ENCODE measurements at places on chromosomes 6 and 20. TPM values are rescaled to one million over a fixed set of nuclear protein-coding genes. Genes with fewer than 3 reads are reported as not detected.

The TOX2 gene
- total RNA-seq, result 3.4 TPM

The SNX21 gene
- 50.7 TPM for total RNA-seq

The BNIP5 gene
- not detected for total RNA-seq

GRCh38 chr6:12546410-12547002, 170.1 kb upstream of the PHACTR1 start:
- DNase-seq, result no peak
- no peak overlapping the region for H3K4me3 ChIP-seq
- H3K27me3 ChIP-seq, result no peaks in the 10 kb centered on the region
- H3K4me1 ChIP-seq, result no peaks in the 10 kb centered on the region
- H3K27ac ChIP-seq, result no peak overlapping the region
- no peaks in the 10 kb centered on the region for H3K36me3 ChIP-seq

GRCh38 chr6:82690283-82690682, 326.7 kb downstream of the TPBG start:
- H3K27ac ChIP-seq, result no peak overlapping the region
- no peak for DNase-seq
- no peaks in the 10 kb centered on the region for H3K27me3 ChIP-seq
- H3K4me1 ChIP-seq, result no peaks in the 10 kb centered on the region

DNA sequence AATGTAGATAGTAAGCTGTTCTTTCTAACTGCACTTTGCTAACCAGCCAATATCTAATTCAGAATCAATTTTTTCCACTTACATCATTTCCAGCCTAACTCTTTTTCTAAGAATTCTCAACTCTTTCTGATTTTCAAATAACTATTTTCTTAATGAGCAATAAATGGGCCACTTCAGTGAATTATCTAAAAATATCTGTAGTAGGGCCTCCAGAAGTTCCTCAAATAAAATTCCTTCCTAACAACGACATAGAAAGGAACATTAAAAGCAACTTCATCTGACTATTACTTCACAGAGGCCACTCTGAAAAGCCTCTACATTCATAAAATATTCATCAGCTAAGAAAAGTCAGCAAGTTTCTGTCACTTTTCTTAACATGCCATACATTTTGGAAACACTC, 4.8 kb downstream of the COL12A1 start:
- no peaks in the 10 kb centered on the region for H3K27me3 ChIP-seq
- peaks cover 28% of the 10 kb centered on the region for H3K4me1 ChIP-seq
- DNase-seq, result no peak
- no peak overlapping the region for H3K4me3 ChIP-seq
- H3K36me3 ChIP-seq, result no peaks in the 10 kb centered on the region

GRCh38 chr20:23205611-23206041, 119.5 kb upstream of the CD93 start:
- no peaks in the 10 kb centered on the region for H3K27me3 ChIP-seq
- peak overlapping the region; percentile 86 for H3K27ac ChIP-seq
- H3K36me3 ChIP-seq, result no peaks in the 10 kb centered on the region
- H3K4me3 ChIP-seq, result no peak overlapping the region
- H3K4me1 ChIP-seq, result peaks cover 26% of the 10 kb centered on the region

GRCh38 chr6:134683783-134684422, 266.0 kb downstream of the ALDH8A1 start:
- no peak overlapping the region for H3K4me3 ChIP-seq
- H3K36me3 ChIP-seq, result no peaks in the 10 kb centered on the region
- no peak for DNase-seq
- H3K4me1 ChIP-seq, result no peaks in the 10 kb centered on the region

DNA sequence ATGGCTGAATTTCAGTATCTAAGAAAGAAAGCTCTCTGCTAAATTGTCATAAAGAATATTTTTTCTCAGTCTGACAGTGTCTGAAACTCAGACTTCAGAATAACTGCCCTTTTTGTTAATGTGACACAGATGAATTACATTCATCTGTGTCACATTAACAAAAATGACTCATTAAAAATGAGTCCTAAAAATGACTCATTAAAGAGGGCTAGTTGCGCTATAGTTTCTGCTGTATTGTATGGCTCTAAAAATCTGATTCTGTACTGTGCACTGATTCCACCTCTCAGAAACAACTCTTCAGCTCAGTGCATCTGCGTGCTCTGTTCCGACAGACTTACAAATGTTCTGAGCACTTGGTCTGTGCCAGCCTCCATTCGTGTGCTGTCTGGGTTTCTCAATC, 15.0 kb downstream of the RNF114 start:
- no peak for DNase-seq
- no peaks in the 10 kb centered on the region for H3K4me1 ChIP-seq
- H3K27ac ChIP-seq, result no peak overlapping the region
- no peak overlapping the region for H3K4me3 ChIP-seq
- peaks cover 67% of the 10 kb centered on the region for H3K36me3 ChIP-seq

DNA sequence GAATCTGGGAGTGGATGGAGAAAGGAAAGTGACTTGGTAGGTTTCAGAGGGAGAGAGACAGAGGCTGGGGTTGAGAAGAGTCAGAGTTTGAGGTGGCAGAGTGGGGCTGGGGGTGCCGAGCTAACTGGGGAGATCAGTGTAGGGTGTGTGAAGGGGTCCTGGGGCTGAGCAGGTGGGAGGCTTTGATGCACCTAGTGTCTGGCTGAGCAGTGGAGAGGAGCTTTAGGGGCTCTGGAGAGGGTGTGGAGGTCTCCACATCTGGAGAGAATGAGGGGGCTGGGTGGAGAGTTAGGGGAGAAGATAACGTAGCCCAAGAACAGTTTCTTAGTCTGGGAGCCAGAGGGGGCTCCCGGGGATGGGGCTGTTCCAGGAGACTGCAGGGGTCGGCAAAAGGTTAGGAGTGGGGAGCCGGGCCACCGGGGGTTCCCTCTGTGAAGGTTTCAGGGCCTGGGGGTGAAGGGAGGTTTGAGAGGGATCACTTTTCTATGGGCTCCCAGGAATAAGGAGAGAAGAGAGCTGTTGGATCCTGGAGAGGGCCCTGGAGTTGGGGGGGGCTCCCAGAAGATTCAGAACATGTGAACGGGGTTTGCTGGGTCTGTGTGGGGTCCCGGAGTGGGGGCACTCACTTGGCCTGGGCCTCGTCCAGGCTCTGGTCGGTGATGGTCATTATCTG, 797 bp downstream of the PBX2 start:
- peaks cover 62% of the 10 kb centered on the region for H3K4me1 ChIP-seq
- peaks cover 6% of the 10 kb centered on the region for H3K36me3 ChIP-seq
- no peak for DNase-seq
- peak overlapping the region; percentile 27 for H3K4me3 ChIP-seq
- H3K27me3 ChIP-seq, result no peaks in the 10 kb centered on the region
- peak overlapping the region; percentile 99 for H3K27ac ChIP-seq

DNA sequence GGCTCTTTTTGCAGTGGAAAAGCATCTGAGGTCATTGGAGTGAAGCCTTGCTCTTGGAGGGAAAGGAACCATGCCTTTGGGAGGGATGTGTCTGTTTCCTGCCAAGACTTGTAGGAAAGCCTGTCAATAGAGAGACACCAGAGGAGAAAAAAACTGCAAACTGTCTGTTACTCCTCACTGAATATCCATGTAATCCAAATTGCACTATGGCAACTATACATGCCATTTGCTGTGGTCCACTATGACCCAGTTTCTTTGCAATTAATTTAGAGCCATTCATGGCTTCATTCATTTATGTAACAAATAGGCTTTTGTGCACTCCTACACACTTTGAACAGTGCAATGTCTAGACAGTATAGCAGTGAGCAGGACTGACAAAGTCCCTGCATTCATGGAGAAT, 296.5 kb downstream of the SLC35F1 start:
- DNase-seq, result no peak
- no peaks in the 10 kb centered on the region for H3K27me3 ChIP-seq
- no peaks in the 10 kb centered on the region for H3K4me1 ChIP-seq
- no peak overlapping the region for H3K4me3 ChIP-seq

GRCh38 chr6:35025232-35026188, 115.6 kb downstream of the TCP11 start:
- DNase-seq, result peak; percentile 28
- H3K27ac ChIP-seq, result peak overlapping the region; percentile 96
- no peaks in the 10 kb centered on the region for H3K27me3 ChIP-seq
- H3K4me3 ChIP-seq, result no peak overlapping the region
- no peaks in the 10 kb centered on the region for H3K36me3 ChIP-seq
